Activated gamma-delta T cell (primary cell): ENCODE measurements at places on chromosomes 1 and 21.

GRCh38 chr1:234214911-234215892, 158.1 kb upstream of the COA6 start:
- no peak for DNase-seq

GRCh38 chr1:150182247-150182646, 32.5 kb downstream of the PLEKHO1 start:
- no peak for DNase-seq

DNA sequence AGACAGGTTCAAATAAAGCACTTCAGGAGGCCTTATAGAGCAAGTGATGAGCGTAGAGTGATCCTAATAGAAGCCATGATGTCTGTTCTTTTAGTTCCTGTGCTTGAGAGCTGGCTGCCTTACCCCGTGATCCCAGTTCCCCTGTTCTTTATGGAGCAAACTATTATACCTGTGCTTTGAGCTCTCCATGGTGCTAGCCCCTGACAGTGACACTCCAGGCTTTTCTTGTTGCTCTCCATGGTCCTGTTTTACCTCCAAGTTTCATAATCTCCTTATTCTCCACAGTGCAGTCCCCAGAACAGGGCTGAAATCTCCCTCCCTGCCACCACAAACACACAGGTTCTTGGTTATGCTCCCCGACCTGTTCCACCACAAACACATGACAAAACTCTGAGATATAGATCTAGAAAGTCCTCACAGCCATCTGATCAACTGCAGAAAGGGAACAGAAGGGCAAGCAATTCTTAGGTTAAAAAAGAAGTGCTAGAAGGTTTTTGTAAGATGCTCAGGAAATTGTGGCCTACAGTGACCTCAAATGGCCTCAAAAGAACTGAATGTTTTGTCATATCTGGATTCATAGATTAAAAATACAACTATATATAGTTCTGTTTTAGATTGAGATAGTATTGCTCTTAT, 6.0 kb downstream of the CADM3 start:
- no peak for DNase-seq

DNA sequence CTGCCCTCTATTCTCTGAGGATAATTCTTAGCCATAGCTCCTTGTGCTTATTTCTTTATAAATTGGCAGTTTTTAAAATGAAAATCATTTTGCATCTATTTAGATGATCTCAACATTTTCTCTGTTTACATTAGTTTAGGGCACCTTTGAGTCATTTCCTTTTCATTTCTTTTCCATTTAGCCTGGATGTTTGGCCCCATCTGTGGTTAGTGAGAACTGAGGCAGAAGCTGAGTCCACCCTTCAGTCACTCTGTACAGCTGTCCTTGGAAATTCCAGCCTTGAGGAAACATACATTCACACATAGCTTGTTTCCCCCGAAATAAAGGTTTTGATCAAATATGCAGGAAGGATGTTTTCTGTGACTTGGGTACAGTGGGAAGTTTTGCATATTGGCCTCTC, 123.7 kb downstream of the NTNG1 start:
- no peak for DNase-seq

- no peak for DNase-seq
Measured at GRCh38 chr1:56331207-56331891, 248.0 kb downstream of the PLPP3 start.
